NCI-H1694 (cell line): ENCODE measurements at places on chromosomes 3 and 15.

DNA sequence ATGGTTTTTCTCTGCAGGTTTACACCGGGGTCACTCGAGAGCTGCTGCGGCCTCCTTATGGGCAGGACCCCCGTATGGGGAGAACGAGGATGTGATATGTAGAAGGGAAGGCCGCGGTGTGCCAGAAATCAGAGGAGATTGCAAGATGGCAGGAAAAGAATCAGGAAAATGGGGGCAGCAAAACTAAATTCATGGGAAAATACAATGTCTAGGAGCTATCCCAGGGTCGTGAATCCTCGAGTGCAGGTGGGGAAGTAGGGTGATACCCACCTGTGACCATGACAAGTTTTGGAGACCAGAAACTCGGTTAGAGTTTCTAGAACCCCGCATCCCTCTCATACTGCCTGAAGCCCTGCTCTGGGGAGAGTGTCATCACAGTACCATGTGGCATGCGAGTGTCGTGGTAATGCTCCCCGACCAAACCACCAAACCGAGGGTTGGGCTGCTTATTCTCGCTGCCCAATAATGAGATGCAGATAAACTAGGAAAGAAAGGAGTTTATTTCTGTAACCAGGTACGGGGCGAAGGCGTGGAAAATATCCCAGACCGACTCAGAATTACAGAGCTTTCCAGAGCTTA, 781 bp downstream of the TRNT1 start:
- DNase-seq: no peak

DNA sequence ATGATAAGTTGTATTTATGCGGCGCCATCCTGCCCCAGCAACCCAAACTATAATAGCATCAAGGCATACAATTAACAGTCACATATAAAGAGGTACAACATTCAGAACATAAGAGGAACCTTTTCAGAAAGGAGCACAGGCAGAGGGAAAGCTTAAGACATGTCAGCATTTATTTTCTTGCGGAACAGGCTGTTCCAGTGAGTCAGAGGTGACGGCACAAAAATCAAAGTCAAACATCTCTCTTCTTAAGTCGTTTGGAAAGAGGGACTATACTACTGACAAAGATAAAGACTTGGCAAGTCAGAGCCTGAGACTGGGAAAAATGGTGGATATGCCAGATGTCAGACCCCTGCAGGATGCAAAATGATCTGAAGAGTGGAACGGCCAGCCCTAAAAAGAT, 128.4 kb downstream of the CTNNB1 start:
- no peak for DNase-seq

GRCh38 chr3:24352893-24353553, 141.6 kb downstream of the THRB start:
- no peak for DNase-seq

GRCh38 chr3:124850212-124850611, 37.0 kb downstream of the ITGB5 start:
- no peak for DNase-seq

DNA sequence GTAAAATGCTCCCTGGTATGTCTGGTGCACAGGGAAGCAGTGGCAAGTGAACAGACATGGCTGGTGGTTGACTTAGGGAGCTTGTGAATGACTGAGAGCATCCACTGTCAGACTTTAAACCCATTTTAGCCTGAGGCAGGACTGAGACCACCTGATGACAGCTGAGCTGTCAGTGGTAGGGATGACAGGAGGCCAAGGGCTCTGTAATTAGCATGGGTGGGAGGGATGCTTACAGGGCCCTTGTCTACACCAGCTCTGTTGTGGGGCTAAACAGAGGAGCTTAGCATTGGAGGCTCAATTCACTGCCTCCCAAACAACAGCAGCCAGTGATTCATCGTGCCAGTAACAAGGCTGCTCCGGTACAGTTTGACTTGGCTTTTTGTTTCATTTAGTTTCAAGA, 169.4 kb downstream of the CHST2 start:
- no peak for DNase-seq

DNA sequence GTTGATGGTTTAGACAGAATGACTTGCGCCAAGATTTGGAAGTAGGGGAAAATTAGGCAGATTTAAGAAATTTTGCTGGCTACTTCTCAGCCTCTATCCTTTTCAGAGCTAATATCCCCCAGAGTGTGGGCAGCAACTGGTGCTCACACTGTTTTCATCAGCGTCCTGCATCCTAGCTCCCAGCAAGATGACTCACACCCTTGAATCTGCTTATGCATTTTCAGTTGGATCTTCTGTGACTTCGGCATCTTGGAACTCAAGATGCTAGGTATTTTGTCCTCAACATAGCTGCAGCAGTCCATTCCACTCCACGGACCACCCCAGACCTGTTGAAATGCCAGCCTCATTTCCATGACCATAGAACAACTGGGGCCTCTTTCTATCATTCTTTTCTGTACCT, 336.1 kb upstream of the NR2F2 start:
- DNase-seq: no peak

DNA sequence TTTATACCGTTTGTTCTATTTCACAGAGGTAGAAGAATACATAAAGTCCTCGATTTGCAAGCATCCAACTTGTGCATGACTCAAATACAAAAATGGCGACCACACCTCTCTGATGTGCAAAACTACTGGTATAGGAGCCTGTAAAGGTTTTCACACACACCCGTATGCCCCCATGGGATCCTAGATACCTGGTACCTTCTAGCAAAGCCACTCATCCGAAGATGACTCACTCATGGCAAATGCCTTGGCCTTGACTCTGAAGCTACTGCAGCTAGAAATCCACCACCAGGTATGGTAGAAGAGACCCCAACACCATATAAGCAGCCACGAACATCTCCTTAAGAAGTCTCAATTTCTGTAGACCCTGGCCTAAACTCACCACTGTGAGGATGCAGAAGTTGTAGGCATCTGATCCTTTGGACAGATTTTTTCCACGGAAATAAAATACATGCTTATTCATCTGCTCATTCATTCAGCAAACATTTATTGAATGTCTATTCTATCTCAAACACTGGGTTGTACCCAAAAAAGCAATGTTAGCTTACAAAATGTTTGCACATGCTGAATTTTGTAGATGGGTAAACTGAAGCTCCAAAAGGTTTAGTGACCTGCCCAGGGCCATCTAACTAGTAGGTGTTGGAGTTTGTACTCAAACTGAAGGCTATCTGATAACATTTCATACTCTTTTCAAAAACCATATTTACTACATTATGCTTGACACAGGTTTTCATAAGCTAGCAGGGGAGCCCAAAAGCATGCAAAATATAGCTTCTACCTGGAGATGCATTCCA, 158.8 kb downstream of the RORA start:
- no peak for DNase-seq

DNA sequence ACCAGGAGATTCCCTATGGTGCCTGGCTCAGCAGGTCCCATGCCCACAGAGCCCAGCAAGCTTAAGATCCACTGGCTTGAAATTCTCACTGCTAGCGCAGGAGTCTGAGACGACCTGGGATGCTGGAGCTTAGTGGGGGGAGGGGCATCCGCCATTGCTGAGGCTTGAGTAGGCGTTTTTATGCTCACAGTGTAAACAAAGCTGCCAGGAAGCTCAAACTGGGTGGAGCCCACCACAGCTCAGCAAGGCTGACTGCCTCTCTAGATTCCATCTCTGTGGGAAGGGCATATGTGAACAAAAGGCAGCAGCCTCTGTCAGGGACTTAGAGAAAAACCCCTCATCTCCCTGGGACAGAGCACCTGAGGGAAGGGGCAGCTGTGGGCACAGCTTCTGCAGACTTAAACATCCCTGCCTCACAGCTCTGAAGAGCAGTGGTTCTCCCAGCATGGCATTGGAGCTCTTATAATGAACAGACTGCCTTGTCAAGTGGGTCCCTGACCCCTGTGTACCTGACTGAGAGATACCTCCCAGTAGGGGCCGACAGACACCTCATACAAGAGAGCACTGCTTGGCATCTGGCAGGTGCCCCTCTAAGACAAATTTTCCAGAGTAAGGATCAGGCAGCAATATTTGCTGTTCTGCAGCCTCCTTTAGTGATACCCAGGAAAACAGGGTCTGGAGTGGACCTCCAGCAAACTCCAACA, 231.5 kb upstream of the SETMAR start:
- DNase-seq: no peak

GRCh38 chr3:97575742-97576141, 188.8 kb upstream of the ARL6 start:
- no peak for DNase-seq

DNA sequence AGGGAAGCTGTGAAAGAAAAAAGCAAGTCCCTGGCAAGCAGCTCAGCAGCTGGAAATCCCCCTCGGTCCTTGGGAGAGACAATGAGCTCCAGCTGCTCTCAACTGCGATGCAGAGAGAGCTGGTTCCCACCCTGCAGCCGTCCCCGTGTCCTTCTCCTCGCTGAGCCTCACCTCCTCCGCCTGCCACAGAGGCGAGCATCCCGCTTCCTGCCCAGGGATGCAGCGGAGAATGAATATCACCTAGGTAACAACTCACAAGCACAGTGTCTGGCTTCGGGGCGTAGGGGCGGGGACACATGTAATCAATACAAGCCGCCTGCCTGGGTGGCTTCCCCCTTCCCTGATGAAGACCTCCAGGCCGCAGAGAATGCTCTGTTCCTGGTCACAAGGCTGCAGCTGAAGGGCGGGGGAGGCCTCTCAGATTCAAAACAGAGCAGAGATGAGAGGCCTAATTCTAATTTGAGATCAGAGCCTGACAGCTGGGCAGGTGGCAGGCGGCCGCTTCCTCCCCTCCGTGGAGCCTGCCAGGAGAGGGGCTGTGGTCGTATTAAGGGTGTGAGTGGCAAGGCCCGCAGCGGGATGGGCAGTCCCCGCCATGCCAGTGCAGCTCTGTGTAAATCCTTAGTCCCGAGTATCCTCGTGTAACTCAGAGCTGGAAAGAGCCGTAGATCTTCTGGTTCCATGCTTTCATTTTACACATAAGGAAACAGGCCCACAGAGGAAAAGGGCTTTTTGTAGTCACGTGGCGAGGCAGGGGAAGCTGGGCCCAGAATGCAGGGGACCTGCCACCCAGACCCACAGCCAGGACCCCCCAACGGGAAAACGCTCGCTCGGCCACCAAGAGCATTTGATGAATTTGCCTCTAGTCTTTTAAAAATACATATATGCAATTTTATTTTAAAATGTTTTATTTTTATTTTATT, 24.3 kb downstream of the ZDHHC19 start:
- peak; percentile 39 for DNase-seq

DNA sequence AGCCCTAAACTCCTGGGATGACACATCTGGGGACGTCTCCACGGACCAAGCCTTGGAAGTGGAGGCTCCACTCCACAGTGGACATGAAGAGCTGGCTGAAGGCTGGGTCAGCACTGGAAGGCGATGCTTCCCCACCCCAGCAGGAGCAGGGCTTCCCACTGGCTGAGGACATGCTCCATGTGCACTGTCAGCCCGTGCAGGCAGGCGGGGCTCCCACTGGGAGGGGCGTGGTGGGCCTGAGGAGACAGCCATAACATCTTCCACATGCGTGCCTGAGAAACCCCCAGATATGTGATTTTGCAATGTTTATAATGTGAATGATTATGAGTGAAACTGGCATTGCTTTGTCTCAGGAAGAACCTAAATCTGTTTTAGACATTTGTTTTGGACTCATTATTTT, 231.3 kb downstream of the KLF13 start:
- no peak for DNase-seq

- no peak for DNase-seq
These were observed 101.2 kb downstream of the CACNA1D start for GRCh38 chr3:53595660-53596059.

DNA sequence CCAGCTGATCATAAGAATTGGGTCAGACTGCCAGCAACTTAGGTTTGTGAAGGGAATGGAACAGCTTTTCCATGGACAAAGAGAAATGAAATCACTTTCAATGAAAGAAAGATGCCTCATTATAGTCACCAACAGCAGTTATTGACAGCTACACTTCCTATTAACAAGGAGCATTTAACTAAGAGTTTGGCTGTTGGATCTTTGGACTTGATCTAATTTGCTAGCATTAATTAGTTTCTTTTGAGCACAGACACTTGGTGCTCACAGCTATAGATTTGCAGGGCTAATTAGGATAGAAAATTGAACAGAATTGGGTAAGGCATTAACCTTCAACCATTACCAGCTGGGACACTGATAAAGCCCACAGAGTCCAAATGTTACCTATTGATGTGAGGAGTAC, 24.2 kb downstream of the CMC1 start:
- DNase-seq: no peak

DNA sequence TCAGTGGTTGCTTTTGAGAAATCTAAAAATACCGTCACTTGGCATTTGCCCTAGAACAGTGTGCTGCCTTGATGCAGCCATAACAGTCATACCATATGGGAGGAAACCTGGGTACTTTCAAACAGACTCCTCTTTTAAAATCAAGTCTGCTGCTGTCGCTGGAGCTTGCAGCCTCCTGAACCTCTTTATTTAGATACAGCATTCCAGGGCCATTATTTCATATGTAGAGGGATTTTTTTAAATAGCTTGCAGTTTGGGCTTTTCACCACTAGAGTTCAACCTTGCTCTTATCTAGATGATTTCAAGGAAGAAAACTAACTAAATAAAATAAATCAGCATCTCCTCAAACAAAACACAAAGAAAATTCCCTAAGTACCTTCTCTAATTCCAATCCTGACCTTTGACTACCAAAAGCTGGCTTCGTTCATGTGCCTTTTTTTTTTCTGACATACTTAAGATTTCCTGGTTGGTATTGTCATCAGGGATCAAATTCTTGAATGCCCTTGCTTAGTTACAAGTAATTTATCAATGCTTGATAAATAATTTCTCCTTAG, 111.6 kb downstream of the KBTBD8 start:
- no peak for DNase-seq

DNA sequence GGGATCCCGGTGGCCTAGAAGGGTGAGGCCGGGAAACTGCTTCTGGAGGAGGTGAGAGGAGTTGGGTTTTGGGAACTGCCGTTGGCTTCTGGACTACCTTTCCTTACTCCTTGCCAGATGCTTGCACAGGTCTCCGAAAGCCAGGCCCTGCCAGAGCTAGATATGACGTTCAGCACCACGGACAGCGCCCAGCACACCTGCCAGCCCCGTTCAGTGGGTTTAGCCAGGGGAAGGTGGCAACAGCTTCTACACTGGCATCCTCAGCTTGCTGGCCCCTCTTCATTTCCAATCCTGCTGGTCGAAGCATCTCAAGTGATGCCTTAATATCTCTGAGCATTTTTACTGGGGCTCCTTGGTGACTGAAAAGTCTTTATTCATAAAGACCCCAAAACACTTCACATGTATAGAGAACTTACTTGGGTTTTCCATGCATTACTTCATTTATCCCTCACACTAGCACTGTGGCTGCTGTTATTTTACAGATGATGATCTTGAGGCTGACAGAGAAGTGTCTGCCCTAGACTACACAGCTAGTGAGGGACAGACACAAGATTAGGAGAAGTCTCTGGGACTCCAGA, 21.9 kb downstream of the HCN4 start:
- DNase-seq: no peak

- DNase-seq: peak; percentile 25
These were observed 413 bp downstream of the NUSAP1 start for GRCh38 chr15:41333026-41333562.

- DNase-seq: no peak
These were observed 170.0 kb upstream of the NDN start for GRCh38 chr15:23857028-23857641.
